Stimulated activated CD4-positive, alpha-beta T cell treated with anti-CD3 and anti-CD28 coated beads, Interleukin-1b, Interleukin-23, amount 100 ng/mL, for 1 hour (primary cell): ENCODE measurements at places on chromosomes 12 and 14.
A peak's percentile ranks its signal among the peaks of the same experiment; 100 is the strongest.

- DNase-seq: no peak
Observed at GRCh38 chr12:18868717-18869116, 130.8 kb downstream of the CAPZA3 start.

- DNase-seq: no peak
Observed at GRCh38 chr12:98227162-98227561, 288.2 kb upstream of the TMPO start.

- DNase-seq: no peak
Observed at GRCh38 chr14:65044596-65044959, 57.7 kb downstream of the MAX start.

- DNase-seq: no peak
Observed at GRCh38 chr12:56999456-56999855, 6.9 kb downstream of the ZBTB39 start.

DNA sequence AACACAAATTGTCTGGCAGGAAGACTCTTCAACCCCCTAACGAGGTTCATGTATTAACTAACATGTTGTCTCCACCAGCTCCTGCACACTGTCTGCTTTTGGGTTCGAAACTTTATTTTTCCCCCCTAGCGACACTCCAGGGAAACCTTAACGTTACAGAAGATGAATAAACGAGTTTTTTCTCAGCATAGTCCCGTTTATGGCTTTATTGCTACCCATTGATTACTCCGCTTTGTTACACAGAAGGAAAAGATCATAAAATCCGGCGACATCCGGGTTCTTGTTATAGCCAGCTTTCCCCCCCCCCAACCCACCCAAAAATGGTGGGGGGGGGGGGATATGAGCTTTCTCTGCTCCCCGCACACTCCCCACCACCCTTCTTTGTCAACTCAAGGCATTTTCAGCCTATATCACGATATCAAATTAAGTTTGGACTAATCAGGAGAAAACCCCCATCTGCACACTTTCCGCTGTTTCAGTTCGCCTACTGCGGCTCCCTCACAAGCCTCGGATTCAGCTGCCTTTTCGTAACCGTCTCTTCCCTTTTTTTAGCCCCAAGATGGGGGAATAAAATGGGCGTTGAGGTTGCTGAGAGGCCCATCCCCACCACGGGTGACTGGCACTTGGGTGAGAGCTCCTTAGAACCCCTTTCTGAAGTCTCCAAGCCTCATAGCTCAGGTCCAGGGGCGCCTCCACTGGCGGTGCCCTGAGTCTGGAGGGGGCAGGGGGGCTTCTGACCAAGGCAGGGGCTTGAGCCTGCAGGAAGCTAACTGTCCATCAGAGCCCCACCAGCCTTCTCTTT is 1.4 kb upstream of the HOXC6 start:
- DNase-seq: no peak

GRCh38 chr14:92400579-92401444 is 77.8 kb downstream of the SLC24A4 start:
- no peak for DNase-seq

DNA sequence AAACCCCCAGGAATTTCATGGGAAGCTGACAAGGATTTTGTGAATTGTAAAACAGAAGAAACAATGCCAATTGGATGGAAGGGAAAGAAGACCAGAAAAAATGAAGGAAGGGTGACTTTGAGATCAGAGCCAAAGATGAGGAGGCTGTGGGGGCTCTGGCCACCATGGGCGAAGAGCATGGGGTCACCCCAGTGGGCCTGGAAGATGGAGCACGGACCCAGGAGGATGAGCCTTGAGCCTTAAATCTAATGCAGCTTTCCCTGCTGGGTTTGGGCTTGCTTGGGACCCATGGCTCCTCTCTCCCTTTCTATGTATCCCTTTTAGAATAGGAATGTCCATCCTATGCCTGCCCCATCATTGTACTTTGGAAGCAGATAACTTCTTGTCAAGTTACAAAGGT is 322.2 kb downstream of the TMEM121 start:
- no peak for DNase-seq

- no peak for DNase-seq
Observed at GRCh38 chr12:93135286-93136239, 206.5 kb upstream of the EEA1 start.

DNA sequence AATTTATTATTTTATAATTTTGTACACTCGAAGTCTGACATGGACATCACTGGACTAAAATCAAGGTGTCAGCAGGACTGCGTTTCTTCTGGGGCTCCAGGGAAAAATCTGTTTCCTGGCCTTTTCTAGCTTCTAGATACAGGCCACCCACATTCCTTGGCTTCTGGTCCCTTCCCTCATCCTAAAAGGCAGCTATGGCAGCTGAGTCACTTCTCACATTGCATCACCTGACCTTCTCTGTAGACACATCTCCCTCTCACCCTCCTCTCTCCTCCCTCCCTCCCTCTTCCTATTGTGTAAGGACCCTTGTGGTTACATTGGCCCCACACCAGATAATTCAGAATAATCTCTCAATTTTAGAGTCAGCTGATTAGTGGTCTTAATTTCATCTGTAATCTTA is 92.4 kb downstream of the RPS6KA5 start:
- no peak for DNase-seq

- DNase-seq: no peak
Observed at GRCh38 chr12:85179680-85180270, 100.2 kb upstream of the ALX1 start.

DNA sequence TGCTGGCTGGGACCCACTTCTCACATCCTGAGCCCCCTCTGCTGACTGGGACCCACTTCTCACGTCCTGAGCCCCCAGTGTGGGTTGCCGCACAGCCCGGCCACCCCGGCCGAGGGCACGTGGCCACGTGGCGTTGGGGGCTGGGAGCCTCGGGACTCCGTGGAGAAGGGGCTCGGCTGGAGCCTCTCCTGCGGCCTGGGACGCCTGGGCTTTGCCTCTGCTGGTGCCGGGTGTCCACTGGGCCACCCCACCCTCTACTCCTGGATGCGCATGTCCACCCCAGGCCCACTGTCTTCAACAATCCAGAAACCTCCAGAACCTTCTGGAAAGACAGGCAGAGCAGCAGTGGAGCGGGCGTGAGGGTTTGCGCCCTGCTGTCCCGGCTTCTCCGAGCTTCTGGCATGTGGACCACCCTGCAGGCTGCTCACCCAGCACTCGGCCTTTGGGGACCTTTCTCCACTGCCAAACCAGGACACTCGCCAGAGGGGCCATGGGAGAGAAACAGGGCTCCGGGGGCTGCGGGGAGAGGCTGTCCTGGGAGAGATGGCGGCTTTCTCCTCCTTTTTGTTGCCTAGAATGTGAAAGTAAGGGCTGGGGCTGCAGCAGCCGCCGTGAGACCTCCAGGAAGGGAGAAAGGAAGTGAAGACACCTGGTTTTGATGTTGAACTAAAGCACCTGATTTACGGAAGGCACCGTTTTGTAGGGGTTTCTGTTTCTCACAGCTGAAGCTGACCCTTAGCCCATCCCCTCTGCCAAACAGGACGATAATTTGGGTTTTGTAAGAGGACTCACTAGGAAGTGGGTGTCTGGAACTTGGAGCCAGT is 30.0 kb downstream of the NOC4L start:
- no peak for DNase-seq

GRCh38 chr12:85949253-85949652 is 75.2 kb downstream of the NTS start:
- no peak for DNase-seq

- no peak for DNase-seq
Observed at GRCh38 chr14:53716578-53716977, 240.0 kb downstream of the BMP4 start.

DNA sequence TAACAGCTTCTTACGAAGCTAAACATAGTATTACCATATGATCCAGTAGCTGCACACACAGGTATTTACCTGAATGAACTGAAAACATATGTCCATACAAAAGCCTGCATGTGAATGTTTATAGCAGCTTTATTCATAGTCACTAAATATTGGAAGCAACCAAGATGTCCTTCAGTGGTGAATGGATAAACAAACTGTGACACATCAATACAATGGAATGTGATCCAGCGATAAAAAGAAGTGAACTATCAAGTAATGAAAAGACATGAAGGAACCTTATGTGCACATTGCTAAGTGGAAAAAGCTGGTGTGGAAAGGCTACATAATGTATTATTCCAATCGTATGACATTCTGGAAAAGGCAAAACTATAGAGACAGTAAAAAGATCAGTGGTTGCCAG is 38.1 kb upstream of the JDP2 start:
- no peak for DNase-seq

DNA sequence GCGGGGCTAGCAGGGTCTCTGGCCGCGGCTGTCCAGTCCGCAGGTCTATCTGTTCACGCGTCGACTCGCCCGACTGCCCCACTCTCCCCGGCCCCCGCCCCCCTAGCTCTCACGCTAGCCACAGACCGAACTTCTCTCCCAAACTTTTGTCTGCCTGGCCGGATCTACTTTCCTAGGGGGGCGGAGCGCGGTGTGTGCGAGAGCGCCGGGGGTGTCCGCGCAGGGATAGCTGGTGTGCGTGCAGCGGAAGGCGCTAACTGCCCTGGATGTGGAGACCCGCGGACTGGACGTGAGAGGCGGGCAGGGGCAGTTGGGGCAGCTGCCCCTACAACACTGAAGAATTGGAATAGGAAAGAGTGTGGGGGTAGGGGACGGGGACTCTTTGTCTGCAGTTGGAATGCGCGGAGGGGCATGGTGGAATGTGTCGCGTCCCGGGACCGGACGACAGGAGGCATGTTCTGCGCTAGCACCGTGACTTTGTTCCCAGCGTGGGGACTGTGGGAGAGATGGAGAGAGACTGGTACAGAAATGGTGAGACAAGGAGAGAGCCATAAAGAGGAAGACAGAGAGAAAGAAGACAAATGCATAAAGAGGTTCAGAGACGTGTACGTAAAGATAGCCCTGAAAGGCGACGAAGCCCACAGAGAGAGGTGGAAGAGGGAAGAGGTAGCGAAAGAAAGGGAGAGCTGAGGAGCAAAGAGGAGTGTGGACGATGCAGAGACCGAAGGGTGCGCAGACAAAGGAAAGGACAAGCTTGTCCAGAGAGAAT is at the start of gene AJUBA:
Gene AJUBA (minus strand): TSS at position 75 of the 769 bp plus-strand sequence. CDS start 285 bp downstream, outside the sequence.
- DNase-seq: peak; percentile 27

- no peak for DNase-seq
Observed at GRCh38 chr12:89439941-89440340, 84.7 kb downstream of the GALNT4 start.

DNA sequence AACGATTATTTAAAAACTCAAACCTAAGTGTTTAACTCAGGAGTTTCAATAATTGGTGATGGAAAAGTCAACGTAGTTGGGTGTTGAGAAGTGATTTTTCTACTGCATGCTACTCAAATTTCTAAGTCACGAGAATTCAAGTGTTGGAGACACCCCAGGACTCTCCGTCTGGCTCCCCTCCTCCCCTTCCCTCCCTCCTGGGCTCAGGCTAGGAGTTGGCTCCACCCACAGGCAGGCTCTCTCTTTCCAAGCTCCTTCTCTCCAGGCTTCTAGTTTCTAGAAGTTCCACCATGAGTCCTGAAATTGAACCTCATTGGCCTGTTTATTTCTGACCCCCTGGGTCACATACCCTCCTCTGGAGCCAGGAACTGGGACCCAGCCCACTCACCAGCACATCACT is 73.0 kb downstream of the TMEM132D start:
- no peak for DNase-seq

- DNase-seq: no peak
Observed at GRCh38 chr14:55610713-55611370, 30.8 kb downstream of the KTN1 start.

DNA sequence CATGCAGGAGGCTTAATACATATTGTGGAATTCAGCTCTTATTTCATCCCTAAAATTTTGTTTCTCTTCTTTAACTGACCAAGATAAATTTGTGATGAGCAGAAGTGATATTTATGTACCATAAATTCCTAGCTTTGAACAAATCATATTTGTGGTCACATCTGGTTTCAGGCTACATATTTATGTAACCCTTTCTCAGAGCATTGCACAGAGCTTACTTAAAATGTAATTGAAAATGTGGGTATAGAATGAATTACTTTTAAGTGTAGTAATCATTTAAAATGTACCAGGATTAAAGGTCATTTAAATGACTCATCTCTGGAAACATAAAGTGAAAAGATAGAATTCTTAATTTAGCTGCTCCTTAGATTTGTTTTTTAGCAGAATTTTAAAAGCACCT is 129.9 kb upstream of the FRMD6 start:
- DNase-seq: no peak

DNA sequence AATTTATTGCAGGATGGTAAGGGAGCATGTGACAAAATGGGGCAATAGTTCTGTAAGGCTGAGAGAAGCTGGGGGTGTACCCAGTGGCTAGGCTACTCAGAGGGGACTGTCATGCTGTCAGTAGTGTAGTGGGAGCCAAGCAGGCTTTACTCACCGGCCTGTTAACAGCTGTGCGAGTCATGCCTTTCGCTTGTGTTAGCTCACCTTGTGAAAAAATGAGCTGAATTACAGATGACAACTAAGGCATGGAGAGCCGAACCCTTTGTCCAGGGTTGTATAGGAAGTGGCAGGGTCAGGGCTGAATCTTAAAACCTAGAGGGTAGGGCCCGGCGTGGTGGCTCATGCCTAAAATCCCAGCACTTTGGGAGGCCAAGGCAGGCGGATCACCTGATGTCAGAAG is 37.9 kb downstream of the SH2B3 start:
- no peak for DNase-seq

DNA sequence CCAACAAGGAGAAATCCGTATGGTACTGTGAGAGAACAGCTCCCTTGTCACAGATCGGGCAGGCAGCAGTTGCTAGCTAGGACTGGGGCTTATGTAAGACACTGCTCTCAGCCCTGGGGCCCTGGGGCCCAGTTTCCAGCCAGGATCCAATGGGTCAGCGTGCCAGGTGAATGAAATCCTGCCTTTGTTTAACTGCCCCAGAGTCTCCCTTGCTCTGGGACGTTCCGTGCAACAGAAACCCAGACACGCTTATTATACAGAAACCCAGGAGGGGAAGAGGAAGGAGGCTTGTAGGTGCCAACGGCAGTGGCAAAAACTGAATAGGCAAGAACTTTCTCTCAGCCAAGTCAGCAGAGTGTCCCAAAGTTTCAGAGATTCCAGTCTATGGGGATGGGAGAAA is 110.6 kb downstream of the DIO2 start:
- no peak for DNase-seq

GRCh38 chr12:104724992-104725585 is 233.0 kb downstream of the SLC41A2 start:
- DNase-seq: no peak

- no peak for DNase-seq
Observed at GRCh38 chr14:93859957-93860356, 67.2 kb upstream of the FAM181A start.

DNA sequence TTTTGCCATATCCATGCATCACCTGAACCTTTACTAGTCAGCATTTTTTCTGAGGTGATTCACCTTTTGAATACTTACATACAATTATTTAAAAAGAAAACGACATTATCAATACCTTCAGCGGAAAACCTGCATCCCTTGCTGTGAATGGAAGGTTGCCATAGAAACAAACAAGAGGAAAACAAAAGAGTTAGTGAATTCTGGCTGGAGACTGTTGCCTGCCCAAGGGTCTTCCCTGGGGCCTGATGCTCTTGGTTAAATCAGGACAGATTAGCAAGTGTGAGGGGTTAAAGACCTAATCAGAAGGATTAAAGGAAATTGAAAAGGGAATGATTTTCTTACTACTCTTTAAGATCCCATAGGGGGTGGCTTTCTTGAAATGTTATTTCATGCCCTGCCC is 96.0 kb upstream of the WSCD2 start:
- DNase-seq: no peak
